ENCODE measurements at places on chromosomes 4 and X.

GRCh38 chr4:14076776-14077175 lies 449.3 kb upstream of the BOD1L1 start:
- H3K4me1 ChIP-seq: no peaks in the 10 kb centered on the region
- DNase-seq: no peak
- no peaks in the 10 kb centered on the region for H3K27me3 ChIP-seq
- H3K36me3 ChIP-seq: no peaks in the 10 kb centered on the region

DNA sequence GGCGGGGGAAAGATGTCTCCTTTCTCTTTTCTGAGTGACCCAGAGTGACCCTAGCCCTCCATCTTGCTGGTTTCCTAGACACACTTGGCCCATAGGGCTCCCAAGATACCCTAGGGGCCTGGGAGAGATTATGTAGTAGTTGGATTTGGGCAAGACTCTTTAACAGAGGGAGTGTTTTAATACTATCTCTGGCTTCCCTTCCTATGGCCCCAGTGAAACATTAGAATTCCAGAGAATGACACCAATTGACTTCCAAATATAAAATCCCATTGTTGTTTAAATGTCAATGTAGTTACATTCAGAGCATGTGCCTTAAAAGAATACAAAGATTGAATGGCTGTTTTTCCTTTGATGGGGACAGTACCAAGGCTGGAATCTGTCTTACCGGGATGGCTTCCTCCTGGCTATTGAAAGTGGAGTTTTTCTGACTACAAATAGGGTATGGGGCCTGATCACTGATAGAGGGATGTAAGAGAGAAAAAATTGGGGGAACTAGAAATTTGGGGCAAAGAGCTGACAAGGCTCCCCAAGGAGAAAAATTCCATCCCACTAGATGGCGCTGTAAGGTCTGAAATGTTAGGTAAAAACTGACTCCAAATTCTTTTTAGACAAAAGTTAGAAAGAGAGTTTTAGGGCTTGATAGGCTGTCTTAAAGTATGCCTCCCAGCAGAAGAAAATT lies 10.7 kb downstream of the TENT5D start:
- H3K27ac ChIP-seq: no peak overlapping the region
- H3K4me3 ChIP-seq: no peak overlapping the region
- H3K36me3 ChIP-seq: no peaks in the 10 kb centered on the region

GRCh38 chrX:108557580-108557979 lies 117.9 kb downstream of the COL4A5 start:
- DNase-seq: no peak
- no peaks in the 10 kb centered on the region for H3K4me1 ChIP-seq
- H3K36me3 ChIP-seq: no peaks in the 10 kb centered on the region
- no peak overlapping the region for H3K4me3 ChIP-seq

GRCh38 chr4:185343726-185344581 lies 51.8 kb downstream of the LRP2BP start:
- H3K36me3 ChIP-seq: peaks cover 27% of the 10 kb centered on the region
- no peak overlapping the region for H3K4me3 ChIP-seq
- no peak overlapping the region for H3K27ac ChIP-seq
- no peak for DNase-seq
- H3K4me1 ChIP-seq: peaks cover 9% of the 10 kb centered on the region
